ENCODE measurements at places on chromosomes 13 and 19.

GRCh38 chr19:6674868-6675305, 4.9 kb upstream of the TNFSF14 start:
- DNase-seq = no peak

DNA sequence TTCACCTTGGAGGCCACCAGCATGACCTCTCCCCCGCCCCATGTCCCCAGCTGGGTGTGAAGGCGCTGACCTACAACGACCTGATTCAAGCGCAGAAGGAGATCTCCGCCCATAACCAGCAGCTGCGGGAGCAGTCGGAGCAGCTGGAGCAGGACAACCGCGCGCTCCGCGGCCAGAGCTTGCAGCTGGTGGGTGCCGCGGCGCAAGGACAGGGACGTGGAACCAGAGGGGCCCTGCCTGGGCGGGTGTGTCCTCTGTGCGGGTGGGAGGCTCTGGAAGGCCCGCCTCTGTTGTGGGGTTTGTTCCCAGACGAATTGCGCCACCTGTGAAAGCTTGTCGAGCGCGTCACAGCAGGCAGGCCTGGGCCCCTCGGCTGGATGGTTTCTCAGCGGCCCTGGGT, 22.3 kb downstream of the PLEKHJ1 start:
- DNase-seq = no peak

- no peak for DNase-seq
Measured at GRCh38 chr19:1746401-1747284, 6.7 kb upstream of the ONECUT3 start.

DNA sequence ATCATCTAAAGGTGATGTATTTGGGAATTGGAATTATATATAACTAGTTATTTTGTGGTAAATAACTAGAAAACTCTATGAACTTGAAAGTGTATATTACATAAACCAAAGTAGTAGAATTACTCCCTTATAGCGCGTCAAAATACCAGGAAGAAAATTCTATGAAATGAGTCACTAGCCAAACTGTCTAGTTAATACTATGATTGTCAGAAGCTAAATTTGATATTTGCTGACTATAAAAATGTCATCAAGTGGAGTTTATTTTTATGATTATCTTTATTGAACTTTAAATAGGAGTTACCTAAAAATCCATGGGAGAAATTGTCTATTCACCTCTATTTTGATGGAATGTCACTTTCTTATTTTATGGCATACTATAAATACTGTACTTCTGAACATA, 100.6 kb downstream of the RNF17 start:
- no peak for DNase-seq

DNA sequence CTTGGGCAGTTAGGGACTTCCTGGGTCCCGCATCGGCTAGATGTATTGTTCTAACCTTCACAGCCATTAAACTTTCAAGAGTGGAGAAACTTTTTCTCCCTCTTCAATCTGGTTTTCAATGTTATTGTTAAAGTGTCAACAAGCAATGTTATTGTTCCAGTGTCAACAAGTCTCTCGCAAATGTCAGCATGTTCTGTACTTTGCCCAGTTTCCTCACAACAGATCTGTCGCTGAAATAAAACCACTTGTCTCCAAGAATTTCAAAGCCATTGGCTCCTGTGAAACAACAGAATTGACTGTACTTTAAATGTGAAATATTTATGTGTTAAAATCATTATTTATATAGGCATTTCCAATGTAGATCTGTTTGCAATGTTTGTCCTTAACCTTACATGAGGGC, 138.0 kb downstream of the ITGBL1 start:
- DNase-seq = no peak

DNA sequence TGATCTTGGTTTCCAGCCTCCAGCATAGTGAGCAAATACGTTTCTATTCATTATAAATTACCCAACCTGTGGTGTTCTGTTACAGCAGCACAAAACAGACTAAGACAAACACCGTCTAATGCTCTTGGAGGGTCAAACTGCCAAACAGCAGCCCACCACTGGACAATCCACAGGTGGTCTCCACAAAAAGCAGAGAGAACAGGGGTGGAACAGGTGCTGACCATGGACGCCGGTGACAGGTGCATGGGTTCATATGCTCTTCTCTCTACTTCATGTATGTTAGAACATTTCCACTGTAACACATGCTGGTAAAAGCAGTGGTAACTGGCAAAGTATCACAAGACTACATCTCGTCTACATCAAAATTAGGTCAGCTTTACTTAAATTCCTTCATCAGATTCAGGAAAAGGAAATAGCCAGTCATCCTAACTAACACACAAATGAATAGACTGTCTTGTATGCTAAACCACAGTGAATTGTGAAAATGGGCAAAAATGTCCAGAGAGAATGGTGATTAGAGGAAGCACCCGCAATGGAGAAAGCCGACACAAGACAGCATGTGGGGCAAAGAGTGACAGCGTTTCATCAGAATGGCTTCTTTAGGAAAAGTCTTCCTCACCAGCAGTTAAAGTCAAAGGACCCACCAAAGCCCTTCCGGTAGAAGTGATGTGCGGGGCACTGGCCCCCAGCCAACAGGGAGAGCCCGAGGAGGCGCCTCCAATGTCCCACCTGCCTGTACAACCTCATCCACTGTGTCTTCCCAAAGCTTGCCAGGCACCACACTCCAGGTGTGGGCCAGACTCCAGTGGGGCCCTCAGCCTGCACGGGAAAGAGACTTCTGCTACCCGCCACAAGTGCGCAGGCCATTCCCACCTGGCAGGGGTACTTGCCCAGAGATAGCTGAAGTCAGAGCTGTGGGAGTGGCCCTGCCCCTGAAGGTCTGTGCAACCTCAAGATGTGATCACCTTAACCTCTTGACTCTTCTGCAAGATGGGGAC, 6.5 kb downstream of the CARS2 start:
- DNase-seq = no peak

All from activated CD8-positive, alpha-beta memory T cell treated with anti-CD3 and anti-CD28 coated beads for 48 hours (primary cell).